ENCODE measurements at places on chromosomes 4 and X.

DNA sequence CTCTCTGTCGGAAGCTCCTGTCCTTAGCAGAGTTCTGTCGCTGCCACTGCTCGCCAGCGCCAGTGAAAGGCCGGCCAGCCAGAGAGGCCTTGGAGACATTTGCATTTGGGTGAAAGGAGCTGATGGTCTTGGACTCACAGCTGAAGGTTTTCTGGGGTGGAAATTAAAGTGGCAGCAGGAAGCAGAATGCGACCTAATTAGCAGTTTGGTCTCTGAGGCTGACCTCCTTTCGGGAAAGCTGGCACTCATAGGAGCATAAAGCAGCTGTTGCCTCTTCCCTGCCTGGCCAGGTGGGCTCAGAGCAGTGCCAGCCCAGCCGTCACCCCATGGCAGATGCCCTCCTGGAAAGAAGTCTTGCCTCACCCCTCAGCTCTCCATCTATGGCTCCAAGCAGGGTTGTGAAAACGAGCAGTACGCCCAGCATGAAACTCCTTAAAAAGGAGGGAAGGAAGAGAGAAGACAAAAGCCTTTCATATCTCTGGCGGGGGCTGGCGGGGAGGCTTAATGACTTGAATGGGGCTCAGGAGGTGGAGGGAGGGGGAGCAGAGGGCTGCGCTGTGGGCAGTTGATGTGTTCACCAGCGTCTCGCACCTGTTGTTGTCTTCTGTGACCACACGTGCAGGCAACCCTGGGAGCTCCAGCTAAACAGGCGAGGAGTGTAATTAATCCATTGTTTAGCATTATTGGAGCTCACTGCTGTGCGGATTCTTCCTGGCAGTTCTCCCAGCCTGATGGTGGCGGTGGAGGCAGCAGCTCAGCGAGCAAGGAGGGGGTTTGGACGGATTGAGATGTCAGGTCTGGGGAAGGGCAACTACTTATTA is 264.0 kb downstream of the MID1IP1 start:
- no peak for DNase-seq

DNA sequence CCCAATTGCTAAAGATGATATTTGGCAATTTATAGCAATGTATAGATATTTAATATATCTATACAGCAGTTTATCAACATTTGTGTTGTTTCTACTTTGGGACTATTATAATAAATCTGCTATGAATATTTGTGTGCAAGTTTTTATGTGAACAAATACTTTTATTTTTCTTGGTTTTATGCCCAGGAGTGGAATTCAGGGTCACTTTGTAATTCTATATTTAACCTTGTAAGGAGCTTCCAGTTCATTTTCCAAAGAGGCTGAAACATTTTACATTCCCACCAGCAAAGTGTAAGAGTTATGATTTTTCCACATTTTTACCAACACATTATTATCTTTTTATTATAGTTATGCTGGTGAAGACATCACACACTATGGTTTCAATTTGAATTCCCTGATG is 801.3 kb downstream of the PCDH18 start:
- peak; percentile 3 for DNase-seq

DNA sequence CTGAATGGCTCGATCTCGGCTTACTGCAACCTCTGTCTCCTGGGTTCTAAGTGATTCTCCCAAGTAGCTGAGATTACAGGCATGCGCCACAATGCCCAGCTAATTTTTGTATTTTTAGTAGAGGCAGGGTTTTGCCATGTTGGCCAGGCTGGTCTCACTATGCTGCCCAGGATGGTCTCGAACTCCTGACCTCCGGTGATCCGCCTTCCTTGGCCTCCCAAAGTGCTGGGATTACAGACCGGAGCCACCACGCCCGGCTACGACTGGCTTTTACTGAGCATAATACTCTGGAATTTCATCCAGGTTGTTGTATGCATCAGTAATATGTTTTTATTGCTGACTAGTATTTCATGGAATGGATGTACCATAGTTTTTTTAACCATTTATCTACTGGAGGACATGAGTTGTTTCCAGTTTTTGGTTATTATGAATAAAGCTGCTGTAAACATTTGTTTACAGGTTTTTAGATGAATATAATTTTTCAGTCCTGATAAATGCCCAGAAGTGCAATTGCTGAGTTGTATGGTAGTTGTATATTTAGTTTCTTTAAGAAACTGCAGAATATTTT is 31.2 kb downstream of the N4BP2 start:
- no peak for DNase-seq

- peak; percentile 52 for DNase-seq
These were observed at the start of gene GPC3 for GRCh38 chrX:133985164-133985966. Gene GPC3, minus strand, starts transcription at chrX:133985594.

GRCh38 chr4:182017038-182017437 is 226.2 kb upstream of the TENM3 start:
- no peak for DNase-seq

DNA sequence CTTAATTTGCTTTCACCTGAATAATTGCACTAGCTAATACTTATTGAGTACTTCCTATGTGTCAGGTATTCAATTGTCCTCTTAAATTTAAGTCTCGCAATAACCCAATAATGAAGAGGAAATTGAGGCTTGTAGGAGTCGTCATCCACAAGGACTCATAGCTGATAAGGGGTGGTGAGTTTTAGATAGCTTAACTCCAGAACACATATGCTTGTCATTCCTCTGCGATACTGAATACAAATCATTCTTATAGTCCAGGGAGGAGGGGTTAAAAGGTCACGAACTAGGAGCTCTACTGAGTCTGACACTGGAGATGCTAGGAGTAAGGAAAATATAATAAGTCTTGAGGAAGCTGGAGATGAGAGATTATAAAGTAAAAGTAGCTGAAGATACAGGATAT is 1.4 kb upstream of the PACRGL start:
- no peak for DNase-seq

DNA sequence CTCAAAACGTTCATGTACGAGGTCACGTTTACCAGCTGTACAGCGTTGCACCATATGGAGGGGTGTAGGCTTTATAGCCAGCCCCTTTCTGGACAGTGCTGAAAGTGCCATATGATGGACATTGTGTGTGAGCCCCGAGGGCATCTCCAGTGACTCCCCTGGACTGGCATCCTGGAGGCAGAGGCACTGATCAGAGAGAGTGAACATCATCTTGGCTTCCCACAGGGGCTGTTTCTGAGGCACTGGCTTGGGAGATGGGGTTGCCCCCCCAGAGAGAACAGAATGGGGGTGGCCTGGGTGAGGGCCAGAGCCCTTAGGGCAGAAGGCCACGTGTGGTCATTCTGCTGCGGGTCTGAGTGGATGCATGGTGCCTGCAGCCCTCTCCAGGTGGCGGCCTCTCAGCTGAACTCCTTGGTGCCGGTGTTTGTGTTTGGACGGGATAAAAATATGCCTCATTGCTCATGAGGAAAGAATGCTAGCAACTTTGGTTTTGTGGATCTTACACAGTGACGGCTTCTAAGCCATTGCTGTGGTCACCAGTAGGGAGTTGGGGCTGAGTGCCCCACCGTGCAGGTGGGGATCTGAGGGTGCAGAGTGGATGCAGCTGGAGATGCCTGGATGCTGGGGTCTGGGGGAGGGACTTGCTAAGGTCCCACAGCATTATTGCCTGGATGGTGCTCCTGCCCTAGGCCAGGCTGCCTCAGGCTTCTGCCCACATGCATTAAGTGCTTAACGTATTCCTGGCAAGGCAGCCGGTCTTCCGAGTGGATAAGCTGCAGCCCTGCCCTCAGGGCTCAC is 3.4 kb downstream of the WFS1 start:
- peak; percentile 70 for DNase-seq

DNA sequence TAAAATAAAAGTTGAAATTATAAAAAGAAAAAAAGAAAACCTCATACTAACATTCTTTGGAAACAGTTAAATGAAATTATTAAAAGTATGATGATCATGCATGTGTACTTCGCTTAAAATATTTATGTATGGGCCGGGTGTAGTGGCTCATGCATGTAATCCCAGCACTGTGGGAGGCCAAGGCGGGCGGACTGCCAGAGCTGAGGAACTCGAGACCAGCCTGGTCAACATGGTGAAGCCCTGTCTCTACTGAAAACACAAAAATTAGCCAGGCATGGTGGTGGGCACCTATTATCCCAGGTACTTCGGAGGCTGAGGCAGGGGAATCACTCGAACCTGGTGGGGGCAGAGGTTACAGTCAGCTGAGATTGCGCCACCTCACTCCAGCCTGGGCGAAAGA is 952.2 kb upstream of the FTHL17 start:
- DNase-seq: no peak

- DNase-seq: peak; percentile 47
These were observed 142.4 kb downstream of the ANXA5 start for GRCh38 chr4:121554382-121554781.

- DNase-seq: no peak
These were observed 511.2 kb downstream of the INPP4B start for GRCh38 chr4:142334931-142335330.

DNA sequence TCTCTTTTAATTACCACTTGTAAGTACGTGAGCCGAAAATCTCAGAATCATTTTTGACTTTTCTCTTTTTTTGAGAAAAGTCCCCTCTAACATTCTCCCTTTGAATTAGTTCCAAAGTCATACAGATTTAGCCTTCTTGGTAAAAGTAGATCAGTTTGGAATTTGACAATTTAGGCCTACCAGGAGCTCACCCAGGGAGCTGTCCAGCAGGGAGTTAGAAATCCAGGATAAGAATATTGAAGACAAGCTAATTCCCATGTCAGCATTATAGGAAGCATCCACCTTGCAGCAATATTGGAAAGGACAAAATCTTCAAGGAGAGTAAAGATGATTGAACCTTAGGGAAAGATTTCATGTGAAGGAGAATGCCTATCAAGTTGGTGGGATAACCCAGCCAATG is 352.2 kb upstream of the CPEB2 start:
- no peak for DNase-seq

DNA sequence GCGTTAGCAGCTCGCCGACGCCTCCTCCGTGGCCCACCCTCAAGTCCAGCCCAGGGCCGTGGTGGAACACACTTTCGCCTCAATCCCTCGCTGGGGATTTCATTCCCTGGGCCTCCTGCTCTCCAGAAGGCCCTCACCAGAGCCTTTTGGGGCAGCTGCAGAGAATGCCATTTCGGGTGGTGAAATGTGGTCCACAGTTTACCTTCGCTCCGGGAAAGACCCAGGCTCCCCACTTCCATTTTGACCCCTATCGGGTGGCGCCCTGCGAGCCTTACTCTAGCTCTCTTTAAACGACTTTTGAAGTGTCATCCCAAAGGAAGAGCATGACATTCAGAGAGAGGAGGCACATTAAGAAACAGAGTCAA is 496 bp downstream of the SH2D1A start:
- no peak for DNase-seq

- DNase-seq: no peak
These were observed 67.4 kb upstream of the CITED1 start for GRCh38 chrX:72373136-72373535.

DNA sequence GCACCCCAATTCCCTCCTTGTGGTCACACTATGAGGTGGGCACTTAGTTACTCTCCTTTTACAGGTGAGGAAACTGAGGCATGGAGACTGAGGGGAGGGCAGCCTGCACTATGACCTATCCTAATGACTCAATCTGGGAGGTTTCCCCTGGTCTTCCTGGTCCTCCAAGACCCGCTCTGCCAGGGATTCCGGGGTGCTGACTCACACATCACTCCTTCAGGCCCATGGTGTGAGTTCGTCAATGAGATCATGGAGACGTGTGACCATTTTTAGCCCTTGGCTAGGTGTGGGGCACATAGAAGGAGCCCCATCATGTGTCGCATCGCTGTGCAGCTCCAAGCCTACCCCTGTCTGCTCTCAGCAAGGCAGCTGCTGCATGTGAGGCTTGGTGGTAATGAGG is 32.4 kb upstream of the BCOR start:
- peak; percentile 59 for DNase-seq

DNA sequence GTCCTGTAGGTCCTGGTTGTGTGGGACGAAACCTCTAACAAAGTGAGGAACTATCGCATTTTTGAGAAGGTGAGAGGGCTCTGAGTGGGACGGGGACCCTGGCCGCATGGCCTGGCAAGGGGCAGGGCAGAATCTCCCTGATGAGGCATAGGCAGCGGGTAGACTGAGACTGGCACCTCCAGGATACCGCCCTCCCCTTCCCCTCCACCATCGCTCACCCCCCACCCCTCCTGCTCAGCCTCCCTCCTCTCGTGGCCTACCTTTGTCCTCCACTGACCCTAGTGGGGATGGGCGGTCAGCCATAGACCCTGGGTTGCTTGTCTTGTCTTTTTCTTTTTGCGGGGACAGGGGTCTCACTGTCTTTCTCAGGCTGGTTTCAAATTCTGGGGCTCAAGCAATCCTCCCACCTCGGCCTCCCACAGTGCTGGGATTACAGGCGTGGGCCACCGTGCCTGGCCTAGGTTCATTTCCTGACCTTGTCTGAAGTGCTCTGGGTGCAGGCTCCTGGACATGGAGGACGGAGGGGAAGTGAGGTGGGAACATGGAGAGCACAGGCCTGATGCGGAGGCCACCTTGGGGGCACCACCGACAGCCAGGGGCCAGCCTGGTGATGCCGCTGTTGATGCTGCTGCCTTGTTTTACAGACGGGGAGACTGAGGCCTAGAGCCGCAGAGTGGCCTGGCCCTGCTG is 10.5 kb upstream of the ADD1 start:
- no peak for DNase-seq

- peak; percentile 50 for DNase-seq
These were observed 1.4 kb downstream of the CD99 start for GRCh38 chrX:2692221-2693112.

DNA sequence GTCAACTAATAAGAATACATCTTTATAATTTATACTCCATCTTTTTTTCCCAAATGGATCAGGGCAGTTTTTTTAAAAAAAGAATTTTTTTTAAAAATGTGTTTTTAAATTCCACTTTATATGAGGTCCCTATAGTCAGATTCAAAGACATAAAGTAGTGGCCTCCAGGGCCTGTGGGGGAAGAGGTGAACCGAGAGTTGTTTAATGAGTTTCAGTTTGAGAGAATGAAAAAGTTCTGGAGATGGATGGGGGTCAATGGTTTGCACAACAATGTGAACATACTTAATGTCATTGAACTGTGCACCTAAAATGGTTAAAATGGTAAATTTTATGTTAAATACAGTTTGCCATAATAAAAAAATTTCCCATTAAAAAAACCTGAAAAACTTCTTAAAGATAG is 53.8 kb downstream of the ZNF827 start:
- no peak for DNase-seq

DNA sequence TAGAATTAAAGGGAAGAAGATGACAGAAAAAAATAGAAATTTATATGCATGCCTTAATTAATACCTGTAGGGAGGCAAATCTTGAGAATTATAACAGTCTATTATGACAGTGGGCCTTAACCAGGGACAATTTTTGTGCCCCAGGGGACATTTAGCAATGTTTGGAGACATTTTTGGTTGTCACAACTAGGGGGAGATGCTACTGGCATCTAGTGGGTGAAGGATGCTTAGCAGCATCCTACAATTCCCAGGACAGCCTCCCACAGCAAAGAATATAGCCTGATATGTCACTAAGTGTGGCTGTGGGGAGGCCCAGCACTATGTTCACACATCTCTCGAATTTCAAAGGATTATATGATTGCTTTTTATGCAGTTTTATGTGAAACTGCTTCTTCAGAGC is 10.5 kb downstream of the GPR82 start:
- peak; percentile 4 for DNase-seq

DNA sequence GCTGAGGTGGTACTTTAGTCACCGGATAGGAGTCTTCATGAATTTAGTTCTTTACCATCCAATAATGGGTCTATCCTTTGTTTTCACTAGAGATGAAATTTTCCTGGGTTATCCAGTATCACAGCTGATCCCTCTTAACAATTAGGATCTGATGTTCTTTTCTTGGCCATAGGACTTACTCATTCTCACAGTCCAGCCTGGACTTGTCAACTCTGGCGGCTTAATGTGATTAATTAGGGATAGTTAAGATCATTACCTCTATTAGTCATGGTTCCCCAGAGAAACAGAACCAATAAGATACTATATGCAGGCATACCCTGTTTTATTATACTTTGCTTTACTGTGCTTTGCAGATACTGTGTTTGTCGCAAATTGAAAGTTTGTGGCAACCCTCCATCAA is 272.7 kb upstream of the FAT4 start:
- DNase-seq: peak; percentile 54
